ENCODE measurements at places on chromosomes 16 and 17.

DNA sequence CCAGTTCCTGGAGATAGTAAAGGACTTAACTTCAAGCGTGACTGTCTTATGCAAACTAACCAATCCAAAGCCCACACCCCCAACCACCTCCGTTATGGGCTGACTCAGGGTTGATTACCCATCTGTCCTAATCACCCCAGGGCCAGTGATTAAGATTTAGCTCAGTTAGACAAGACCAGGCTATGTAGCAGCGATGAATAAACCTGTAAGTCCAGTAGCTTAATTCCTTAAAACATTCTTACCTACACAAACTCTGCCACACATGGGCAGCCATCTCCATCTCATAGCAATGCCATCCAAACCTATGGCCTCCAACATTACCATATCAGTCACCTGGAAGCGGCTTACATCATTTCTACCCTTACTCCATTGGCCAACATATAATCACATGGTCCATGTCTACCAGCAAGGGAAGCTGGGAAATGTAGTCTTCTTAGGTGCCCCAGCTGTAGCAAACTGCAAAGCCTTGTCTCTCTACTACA, 266.7 kb downstream of the SHISA9 start:
- DNase-seq, result no peak

GRCh38 chr17:48307814-48308411, 122.1 kb downstream of the SKAP1 start:
- DNase-seq, result peak; percentile 62

GRCh38 chr16:71311553-71312158, 22.5 kb upstream of the CMTR2 start:
- DNase-seq, result peak; percentile 6

GRCh38 chr17:17970699-17971430, 1.3 kb downstream of the TOM1L2 start:
- DNase-seq, result no peak

DNA sequence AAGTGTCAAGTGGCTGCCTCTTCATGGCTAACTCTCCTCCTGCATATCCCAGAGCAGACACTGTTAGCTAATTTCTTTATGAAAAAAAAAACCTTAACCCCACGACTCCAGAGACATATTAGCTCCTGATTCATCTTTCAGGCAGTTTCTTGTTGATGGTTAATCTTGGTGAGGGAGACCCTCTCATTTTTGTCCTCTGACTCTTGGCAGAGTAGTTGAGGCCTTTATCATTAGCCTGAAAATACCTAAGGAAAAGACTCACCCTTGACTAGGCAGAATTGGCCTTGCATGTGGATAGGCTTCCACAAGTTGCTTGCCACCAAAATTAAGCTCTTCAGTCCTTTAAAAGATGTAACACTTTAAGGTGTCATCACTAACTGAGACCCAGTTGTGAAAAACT, 4.0 kb downstream of the CRYBA1 start:
- no peak for DNase-seq

DNA sequence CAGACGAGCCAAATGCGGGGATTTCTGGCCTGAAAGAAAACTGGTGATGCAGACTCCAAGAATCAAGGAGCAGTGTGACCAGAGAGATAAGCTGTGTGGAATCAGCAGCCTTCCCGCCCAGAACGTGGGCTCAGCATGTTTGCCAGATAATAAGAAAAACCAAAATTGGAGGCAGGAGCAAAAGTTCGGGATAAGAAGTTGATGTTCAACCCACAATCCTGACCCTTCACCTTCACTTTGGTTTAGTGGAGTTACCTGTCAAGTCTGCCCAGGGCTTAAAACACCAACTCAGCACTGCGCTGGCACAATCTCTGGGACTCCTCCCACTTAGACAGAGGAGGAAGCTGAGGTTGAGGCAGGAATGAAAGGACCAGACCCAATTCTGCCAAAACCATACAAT, 3.1 kb downstream of the SLC43A2 start:
- DNase-seq, result no peak

DNA sequence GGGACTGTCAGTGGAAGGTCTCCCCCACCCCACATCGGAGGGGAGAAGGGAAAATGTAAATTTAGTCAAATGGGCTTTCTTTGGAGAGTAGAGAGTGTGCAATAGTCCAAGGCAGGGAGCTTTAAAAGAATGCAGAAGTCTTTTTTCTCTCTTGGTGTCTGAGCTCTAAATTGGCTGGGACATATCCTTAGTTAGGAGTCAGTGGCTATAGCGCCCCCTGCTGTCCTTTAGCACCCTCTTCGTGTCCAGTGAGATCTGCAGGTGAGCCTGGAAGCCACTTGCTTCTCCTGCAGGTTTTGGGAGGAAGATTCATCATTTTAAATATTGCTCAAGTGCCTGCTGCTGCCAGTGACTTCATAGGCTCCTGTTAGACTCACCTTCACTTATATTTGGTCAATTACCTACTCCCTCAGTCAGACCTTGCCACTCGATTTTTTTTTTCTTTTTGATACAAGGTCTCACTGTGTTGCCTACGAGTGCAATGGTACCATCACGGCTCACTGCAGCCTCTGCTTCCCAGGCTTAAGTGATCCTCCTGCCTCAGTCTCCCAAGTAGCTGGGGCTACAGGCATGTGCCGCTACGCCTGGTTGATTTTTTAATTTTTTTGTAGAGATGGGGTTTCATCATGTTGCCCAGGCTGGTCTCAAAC, 174.8 kb downstream of the PRKCB start:
- peak; percentile 46 for DNase-seq

DNA sequence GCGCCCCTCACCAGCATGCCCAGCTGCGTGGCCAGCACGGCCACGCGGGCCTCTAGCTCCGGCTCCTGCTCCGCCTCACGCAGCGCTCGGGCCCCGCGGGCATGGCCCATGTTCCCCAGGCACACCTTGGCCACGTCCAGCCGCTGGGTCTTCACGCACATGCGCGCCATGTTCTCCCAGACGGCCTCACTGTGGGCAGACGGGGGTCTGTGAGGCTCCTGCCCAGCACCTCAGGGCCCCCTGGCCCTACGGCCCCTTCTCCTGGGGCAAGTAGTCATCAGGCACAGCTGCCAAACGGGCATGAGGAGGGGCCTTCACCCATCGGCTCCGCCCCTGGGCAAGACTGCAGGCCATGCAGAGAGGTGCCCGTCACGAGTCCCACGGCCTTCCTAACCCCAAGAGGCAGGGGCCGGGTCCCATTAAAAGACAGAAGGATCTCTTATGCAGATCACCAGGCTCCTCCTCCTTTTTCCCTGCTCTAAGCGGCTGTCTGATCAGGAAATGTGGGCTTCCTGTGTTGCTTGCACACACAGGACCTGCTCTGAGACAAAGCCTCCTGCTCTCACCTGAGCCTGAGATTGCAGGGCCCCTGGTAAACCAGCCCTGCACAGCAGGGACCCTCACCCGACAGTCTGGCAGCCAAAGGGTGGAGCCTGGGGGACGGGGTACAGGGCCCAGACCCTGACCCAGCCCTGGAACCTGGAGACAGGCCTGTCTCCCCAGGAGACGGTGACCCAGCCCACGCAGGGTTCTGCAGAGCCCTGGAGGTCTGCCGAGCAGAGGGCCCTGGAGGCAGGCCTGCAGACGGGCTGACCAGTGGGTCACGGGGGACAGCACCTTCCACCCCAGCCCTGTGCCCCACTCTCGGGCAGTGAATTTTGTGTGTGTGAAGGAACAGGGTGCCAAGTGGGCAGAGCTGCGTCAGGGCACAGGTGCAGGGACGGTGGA, 6.6 kb upstream of the TMEM204 start:
- no peak for DNase-seq

DNA sequence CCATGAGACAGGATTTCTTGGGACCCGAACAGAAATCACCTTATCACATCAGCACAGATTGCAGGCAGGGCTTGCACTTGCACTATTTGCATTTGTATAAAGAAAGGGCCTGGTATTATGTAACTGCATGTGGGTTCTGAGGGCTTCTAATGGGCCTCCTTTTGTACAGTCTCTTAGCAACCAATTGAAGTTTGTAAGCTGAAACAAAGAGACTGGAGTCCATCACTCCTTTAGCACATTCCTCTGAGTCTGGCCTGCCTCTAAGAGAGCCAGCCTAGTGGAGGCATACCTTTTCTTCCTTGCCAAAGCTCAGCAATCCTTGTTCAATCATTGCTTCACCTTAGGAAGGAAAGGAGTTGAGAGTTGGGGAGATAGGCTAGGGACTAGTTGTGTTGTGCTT, 387.1 kb downstream of the XYLT1 start:
- DNase-seq, result no peak

- DNase-seq, result peak; percentile 97
Observed at GRCh38 chr16:15996432-15997109, 47.2 kb downstream of the ABCC1 start.

DNA sequence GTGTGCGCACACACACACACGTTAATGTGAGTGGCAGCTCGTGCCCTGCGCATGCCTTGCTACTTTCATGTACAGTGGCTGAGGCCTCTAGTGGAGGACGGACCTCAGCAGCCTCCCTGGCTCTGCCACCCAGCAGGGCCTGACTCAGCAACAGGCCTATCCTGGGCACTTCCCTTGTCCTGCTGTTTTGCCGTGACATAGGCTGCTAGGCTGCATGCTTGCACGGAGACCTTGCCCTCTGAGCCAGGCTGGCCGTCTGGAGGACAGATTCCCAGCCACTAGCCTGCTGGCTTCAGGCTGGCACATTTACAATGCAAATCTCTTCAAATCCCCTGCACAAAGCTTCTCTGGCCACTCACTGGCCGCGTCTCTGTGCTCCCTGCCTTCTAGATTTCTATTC, 9.5 kb downstream of the RNF213 start:
- no peak for DNase-seq

GRCh38 chr17:17060930-17061329, 18.7 kb downstream of the MPRIP start:
- no peak for DNase-seq
